ENCODE measurements at places on chromosomes 3 and 15. TPM values are rescaled to one million over a fixed set of nuclear protein-coding genes. Genes with fewer than 3 reads are reported as not detected.

The KLHL6 gene
- total RNA-seq = 0.87 TPM

The DNAJA4 gene
- 85.9 TPM for total RNA-seq

The PRKCD gene
- total RNA-seq = 13.2 TPM

The AADACL2 gene
- not detected for total RNA-seq

The PTH1R gene
- 13.0 TPM for total RNA-seq

The ARGFX gene
- total RNA-seq = not detected

The HES1 gene
- 13.4 TPM for total RNA-seq

Data from left ventricle myocardium superior (tissue), 1 donor.